ENCODE measurements at places on chromosomes 6 and 20. TPM values are rescaled to one million over a fixed set of nuclear protein-coding genes. Genes with fewer than 3 reads are reported as not detected.

VIP gene
- 0.39 TPM for total RNA-seq

SYCP2 gene
- 1.1 TPM for total RNA-seq

POU5F1 gene
- not detected for total RNA-seq

PRRC2A gene
- 19.8 TPM for total RNA-seq

CGA gene
- not detected for total RNA-seq

EBF4 gene
- 0.77 TPM for total RNA-seq

NMBR gene
- not detected for total RNA-seq

HCRTR2 gene
- not detected for total RNA-seq

CST7 gene
- not detected for total RNA-seq
